AG08396 (cell line): ENCODE measurements at places on chromosomes 1 and 21.

DNA sequence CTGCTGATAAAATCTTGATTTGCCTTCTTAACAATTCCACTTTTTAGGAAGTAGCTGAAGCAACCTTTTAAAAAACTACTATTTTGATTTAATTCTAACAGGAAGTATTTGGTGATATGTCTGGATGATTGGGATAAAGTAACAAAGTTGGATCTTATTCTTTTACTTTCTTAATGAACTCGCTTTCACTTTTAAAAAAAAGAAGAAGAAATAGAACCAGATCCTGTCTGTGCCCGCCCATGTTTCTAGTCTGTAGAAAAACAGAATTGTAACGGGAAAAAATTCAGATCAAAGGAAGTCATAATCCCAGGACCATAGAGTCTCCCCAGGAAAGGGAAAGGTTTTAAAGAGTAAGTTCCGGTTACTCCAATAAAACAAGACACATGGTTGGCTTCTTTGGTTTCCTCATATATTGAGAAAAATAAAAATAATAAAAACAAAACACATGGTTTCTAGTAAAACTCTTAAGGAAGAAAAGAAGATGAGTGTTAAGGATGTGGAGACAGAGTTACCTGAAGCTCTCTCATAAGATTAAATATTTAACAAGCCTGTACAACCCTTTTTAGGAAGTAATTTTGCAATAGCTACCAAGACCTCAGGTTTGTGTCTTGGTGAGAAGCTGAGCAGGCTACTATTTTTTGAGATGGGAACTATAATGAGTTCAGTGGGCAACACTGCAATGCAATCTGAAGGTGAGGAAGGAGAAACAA is 4.9 kb downstream of the CD48 start:
- no peak for DNase-seq

DNA sequence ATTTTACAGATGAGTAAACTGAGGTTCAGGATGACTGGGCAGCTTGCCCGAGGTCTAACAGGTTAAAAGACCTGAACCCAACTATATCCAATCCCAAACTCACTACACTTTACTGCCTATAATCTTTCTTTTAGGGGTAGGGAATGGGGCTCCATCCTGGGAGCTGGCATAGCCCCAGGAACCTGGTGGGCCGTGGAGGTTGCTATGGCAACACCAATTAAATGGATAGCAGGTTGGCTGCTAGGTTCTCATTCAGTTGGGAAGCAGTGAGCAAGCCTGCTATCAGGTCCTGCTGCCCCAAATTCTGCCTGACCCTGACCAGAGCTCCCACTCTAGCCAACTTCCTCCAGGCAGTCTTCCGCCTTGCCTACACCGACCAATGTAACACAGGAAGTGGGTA is 40.9 kb downstream of the LRP8 start:
- no peak for DNase-seq

DNA sequence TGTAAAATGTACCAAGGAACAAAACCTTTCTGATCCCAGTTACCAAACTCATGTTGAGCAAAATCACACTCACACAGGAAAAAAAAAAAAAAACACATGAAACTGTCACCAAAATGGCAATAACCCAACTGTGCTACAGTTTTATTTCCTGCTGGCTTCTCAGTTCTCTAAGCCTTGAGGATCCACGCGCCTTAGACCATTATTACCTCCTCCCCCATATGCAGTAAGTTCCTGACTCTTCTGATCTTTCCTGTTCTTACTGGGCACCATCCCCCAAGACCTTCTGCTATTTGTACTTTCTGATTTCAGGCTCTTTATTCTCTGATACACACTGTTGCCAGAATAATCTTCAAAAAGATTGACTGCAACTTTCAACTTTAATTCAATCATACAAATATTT is 79.6 kb downstream of the SLC45A1 start:
- no peak for DNase-seq

GRCh38 chr1:42133809-42134526 is 19.2 kb upstream of the GUCA2B start:
- no peak for DNase-seq

DNA sequence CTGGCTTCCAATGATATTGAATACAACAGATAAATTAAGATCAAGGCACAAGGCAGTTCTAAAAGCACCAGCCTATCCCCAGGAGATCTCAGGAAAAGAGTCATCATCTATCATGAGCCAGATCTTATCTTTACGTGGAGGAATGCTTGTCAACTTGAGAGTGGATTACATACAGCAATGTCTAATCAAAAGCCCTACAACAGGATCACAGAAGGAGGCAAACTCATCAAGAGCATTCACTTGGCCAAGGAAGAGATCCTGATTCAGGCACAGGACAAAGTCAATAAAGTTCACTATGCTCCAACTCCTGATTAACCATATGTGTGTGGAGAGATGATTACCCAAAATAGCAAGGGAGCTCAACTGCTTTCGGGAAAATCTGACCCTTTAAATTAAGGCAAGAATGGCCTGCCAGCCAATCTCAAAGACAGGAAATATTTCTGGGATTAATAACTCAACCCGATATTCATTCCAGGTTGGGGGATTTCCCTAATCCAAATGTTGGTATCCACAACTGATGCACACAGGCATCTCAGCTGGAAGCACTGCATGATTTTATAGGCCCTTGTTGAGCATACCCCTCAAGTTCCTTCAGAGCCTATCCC is 33.7 kb downstream of the TBX15 start:
- no peak for DNase-seq

DNA sequence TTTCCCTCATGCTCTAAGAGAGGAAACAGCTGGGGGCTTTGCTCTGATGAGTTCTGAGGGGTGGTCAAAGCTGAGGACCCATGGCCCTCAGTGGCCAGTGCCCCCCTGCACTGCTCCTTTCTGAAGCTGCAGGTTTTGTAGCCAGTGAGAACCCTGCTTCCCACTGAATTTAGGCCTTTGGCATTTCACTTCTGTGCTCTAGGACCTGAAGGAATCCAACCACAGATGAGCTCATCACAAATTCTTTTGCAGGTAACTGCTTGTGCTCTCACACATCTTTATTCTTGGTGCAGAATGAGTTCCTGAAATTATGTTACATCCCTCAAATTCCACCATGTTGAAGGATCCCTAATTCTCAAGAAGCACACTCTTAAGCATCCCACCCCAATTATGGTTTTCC is 248.7 kb upstream of the IRF2BP2 start:
- DNase-seq: no peak

GRCh38 chr1:100968621-100969020 is 57.0 kb downstream of the DPH5 start:
- no peak for DNase-seq

GRCh38 chr1:86616871-86617270 is 70.0 kb downstream of the CLCA4 start:
- DNase-seq: no peak

DNA sequence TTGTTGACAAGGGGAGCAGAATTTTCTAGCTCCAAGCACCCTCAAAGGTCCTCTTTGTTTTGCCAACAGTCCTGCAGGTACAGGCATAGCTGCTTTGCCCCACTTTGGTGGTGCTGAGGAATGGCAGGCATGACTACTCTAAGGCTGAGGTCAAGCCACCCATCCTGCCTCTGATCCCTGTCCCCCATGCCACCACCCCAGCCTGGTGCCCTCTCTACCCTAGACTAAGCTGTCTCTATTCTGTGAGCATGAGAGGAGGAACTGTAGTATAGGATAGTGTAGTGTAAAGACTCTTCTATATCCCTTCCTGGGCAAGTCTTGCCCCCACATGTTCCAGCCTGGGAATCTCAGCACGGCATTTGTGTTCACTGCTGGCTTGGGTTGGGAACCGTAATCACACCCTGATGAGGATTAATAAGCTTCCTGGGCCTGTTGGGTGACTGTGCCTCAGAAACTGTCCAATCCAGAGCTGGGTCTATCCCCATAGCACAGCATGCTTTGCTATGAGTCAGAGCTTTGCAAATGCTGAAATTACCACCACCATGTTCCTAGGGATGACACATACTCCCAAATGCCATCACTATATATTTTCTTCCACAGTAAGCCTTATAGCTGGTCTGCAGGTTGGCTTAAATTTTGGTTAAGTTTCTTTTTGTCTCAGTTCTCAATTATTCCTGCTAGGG is 105.7 kb upstream of the PPP2R5A start:
- peak; percentile 90 for DNase-seq

DNA sequence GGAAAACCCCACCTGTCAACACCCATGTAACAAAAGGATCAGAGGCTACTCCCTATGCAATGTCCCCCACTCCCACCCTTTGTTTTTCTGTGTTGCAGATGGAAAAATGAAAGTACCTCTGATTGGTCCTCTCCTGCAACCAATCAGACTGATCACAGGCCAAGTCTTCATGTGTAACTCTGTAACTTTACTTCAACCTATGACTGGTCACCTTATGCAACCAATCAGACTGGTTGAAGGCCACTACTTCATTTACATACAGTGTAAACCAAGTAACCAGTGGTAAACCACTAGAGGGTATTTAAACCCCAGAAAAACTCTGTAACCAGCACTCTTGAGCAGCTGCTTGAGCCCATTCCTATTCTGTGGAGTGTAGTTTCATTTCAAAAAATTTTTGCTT is 266.3 kb upstream of the OLFM3 start:
- DNase-seq: no peak

GRCh38 chr1:202283379-202283844 is 58.3 kb downstream of the UBE2T start:
- DNase-seq: peak; percentile 36

GRCh38 chr1:1600861-1601563 is 1.1 kb upstream of the FNDC10 start:
- DNase-seq: no peak

GRCh38 chr1:236129306-236129705 is 13.0 kb upstream of the GPR137B start:
- no peak for DNase-seq

DNA sequence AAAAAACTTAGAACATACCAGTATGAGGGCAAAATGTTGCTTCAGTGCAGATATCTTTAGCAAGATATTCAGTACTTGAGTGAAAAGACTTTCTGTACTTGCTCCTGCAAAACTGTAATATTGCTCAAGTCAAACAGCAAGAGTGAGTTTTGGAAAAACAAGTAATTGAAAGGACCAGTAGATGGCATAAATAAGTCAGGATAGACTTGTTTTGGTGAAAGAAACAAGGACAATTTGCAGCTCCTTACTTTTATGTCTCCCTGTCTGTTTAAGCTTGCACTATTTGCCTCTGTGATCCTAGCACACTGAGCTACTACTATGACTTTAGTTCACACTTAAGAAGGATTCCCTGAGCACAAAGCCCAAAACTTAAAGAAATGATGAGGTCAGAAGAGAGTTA is 39.1 kb downstream of the IFI44 start:
- peak; percentile 9 for DNase-seq

DNA sequence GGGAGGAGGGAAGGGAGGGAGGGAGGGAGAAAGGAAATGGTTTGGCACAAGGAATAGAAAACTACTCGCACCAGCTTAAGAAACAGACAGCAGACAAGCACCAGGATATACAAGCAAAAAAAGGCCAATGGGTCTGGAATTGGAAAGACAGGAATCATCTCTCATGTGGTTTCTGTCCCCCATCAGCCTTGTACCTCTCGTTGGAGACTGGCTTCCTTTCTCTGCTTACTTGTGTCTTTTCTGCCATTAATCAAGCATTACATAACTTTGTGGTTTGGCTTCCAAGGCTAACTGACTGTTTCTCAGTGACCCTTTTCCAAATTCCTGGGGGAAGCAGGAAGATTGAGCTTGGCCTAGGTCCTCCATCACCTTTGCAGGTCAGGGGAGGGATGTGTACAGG is 11.8 kb upstream of the RALGPS2 start:
- DNase-seq: no peak

DNA sequence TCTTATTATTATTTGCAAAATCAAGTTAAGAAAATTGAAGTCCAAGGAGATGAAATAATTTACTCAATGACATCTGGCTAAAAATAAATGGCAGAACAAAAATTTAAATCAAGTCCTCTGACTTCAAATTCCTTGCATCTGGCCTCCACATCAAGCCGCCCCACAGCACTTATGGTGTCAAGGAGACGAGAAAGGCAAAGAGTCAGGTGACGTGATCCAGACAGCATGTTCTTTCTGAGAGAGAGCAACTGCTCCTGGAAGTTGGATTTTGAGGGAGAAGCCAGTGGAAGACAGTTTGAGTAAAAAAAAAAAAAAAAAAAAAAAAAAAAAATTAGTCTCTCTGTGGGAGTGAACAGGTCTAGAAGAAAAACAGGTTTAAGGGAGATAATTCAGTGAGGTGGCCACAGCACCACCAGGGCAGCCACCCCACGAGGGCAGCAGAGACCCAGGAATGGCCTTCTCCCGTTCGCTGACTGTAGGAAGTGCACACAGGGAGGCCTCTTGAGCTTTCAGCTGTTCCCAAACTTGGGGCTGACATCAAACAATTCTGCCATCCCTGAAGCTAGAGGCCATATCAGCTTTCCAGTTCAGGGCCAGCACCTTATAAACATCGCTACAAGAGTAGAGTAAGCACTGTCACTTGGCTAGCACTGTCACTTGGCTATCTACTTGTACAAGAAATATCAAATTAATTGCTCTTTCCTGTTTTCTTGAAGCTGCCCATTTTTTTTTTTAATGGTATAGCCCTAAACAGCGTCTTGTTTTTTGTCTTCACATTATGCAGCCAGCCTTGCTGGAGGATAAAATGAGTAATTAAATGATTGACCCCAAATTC is 7.8 kb downstream of the C1orf162 start:
- peak; percentile 84 for DNase-seq

GRCh38 chr1:159935719-159936272 is 9.6 kb downstream of the IGSF9 start:
- DNase-seq: no peak

DNA sequence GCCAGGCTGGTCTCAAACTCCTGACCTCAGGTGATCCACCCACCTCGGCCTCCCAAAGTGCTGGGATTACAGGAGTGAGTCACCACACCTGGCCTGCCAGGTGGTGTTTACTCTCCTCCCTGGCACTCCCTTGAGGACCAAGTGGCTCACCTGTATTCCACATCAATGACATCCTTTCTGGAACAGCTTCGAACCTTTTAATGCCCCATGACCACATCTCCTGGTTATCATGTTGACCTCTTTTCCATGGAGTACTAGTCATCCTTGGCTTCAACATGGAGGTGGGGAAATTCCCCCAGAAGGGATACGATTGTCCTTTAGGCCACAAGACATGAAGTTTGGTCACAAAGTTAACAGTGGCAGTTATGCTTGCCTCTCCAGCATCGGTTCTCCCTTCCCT is 66.9 kb downstream of the CDC7 start:
- no peak for DNase-seq

GRCh38 chr1:18574754-18575153 is 55.9 kb upstream of the PAX7 start:
- DNase-seq: no peak

DNA sequence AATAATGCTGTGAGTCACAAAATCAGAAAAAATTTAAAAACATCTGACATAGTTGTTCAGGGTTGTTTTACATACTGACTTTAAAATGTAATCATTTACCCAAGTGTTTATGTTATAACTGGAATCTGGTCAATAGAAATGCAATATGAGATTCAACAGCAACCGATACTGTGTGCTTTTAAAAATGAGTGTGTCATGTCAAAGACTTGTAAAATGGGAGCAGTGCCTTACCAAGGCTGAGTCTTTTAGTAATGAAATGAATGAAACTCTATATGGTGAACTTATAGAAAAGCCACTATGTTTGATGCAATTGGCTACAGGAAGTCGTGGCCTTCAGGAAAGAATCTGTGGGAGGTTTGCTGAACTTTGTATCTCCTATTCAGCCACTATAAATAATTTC is 570.2 kb downstream of the DPYD start:
- DNase-seq: no peak

- DNase-seq: no peak
These were observed 2.9 kb downstream of the IPO13 start for GRCh38 chr1:43949678-43950077.
